Bone marrow (tissue), 2 donors: ENCODE measurements at places on chromosomes 6 and 20.

- no peak for DNase-seq
Observed at GRCh38 chr6:34527751-34528670, 28.1 kb downstream of the SPDEF start.

DNA sequence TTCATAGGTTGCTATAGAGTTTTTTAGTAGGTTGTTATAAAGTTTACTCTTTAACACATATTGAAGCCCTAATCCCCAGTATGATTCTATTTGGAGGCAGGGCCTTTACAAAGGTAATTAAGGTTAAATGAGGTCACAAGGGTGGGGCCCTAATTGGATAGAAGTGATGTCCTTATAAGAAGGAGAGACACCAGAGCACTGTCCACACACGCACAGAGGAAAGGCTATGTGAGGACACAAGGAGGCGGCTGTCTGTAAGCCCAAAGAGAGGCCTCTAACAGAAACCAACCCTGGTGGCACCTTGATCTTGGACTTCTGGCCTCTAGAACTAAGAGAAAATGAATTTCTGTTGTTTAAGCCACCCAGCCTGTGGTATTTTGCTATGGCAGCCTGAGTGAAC, 98.5 kb downstream of the GJA10 start:
- no peak for DNase-seq

- DNase-seq = no peak
Observed at GRCh38 chr6:138523347-138524210, 24.3 kb upstream of the NHSL1 start.

- DNase-seq = no peak
Observed at GRCh38 chr6:170137176-170137891, 153.5 kb downstream of the DLL1 start.

- DNase-seq = no peak
Observed at GRCh38 chr20:51043811-51044210, 20.9 kb upstream of the KCNG1 start.
